ENCODE measurements at places on chromosomes 16 and 17.

GRCh38 chr17:47162013-47162622 is 27.0 kb downstream of the CDC27 start:
- no peak for DNase-seq

GRCh38 chr16:31701734-31702133 is 171.9 kb upstream of the ZNF267 start:
- no peak for DNase-seq

- DNase-seq = peak; percentile 18
These were observed 67.1 kb downstream of the CLEC18A start for GRCh38 chr16:70018254-70018653.

DNA sequence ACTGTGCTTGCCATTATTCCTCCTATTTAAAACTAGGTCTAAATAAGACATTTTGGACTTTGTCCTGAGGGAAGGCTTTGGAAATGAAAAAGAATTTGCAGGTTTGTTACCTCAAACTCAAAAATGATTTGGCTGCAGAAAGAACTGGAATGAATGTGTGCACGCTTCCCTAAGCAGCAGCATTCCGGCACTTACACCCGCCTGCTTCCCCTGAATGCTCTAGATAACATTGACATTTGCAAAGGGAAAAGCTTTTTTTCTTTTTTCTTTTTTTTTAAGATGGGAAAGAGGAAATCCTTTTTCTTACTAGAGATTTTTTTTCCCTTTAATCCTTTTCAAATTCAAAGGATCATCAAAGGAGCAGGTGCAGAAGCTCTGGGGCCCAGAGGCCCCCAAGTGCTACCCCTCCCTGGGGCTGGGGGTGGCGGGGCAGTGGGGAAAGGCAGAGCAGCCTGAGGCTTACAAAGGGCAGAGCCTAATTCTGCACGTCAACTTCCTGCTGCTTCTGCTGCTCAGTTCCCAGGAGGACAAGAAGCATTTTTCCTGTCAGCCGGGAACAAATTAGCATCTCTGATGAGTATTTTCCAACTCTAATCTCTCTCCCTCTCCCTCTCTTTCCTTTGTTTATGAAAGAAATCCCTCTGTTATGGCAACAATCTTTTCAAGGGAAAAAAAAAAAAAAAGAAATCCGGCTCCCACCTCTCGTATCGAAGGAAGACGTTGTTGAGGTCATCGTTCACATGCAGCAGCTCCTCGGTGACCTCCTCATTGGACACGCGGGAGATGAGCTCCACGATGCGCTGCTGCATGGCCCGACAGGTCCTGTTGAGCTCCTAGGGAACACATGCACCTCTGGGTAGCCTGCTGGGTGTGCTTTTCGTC is 32.1 kb upstream of the SREBF1 start:
- no peak for DNase-seq

DNA sequence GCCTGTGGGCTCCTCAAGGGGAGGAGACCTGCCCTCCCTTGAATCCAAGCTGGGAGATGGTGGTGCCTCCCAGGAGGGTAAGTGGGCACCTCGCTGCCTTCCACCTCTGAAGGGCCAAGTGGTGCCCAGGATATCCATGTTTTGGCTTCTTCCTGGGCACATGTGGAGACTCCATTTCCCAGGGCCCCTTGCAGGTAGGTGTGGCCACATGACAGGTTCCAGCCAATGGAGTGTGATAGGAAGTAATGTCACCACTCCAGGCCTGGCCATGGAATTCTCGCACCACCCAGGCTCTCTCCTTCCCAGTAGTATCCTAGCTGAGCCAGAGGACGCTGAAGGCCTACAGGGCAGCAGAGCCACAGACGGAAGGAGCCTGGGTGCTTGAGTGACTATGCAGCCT is 17.6 kb upstream of the PEMT start:
- DNase-seq = peak; percentile 31

- no peak for DNase-seq
These were observed 18.2 kb downstream of the LASP1NB start for GRCh38 chr17:38943607-38944006.

- DNase-seq = no peak
These were observed 126.4 kb downstream of the C16orf78 start for GRCh38 chr16:49499869-49500610.

GRCh38 chr17:67532326-67532871 is 155.3 kb downstream of the PITPNC1 start:
- no peak for DNase-seq

- peak; percentile 69 for DNase-seq
These were observed 12.0 kb upstream of the MEOX1 start for GRCh38 chr17:43673516-43674323.

DNA sequence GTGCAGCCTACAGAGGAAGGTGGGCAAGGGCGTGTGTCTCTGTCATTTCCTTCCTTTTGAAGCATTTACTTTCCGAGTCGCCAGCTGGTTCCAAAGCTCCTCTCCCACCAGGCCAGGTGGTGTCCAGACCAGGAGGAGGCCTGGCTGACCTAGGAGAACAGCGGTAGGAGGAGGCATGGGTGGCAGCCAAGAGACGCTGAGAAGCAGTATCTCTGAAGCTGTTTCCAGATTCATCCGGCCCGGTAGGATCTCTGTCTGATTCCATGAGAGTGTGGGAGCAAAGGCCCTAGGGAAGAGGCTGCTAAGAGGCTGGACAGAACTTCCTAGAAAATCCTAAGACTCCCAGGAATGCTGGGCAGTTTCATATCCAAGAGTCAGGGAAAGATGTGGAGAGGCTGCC is 20.3 kb downstream of the MEOX1 start:
- peak; percentile 50 for DNase-seq

GRCh38 chr16:79074541-79074940 is 526.0 kb downstream of the MAF start:
- DNase-seq = no peak

DNA sequence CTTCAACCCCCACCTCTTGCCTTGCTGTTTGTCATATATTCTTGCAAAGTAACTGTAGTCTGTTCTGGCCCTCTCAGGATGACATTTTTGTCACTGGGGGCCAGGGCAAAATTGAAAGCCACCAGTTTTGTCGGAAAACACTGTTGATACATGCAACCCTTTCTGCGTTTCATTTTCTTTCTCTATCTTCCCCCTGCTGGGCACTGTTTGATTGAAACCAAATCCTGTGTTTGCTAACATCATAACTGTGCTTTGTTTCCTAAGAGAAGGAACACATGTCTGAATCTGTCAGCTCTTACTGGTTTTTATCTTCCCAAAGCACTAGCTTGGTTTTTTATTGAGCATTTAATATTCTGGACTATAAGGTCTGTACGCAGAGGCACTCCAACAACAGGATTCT is 11.7 kb upstream of the CPPED1 start:
- DNase-seq = peak; percentile 29

DNA sequence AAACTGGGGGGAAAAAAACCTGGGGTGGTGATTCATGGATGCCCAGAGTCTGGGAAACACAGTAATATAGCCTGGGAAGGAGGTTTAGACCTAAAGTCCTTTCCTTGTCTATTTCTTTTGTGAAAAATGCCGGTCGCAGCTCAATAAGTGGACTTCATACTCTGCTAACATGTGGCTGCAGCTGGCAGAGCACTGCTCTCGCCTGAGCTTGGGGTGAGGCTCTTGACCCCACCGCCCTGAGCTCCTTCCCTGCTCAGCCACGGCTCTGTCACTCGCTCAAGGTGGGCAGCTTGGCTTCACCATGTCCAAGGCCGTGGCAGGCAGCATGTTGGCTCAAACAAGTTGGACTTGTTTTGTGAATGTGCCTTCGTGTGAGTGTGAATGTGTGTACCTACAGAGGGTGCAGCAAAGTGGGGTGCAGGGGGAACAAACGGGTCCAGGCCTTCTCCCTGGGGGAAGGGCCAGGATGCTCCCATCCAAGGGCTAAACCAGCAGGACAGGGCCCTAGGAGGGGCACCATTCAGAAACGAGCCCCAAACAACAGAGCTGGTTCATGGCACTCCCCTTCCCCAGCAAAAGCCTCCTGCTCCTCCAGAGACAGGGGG is 4.9 kb downstream of the FA2H start:
- DNase-seq = no peak

GRCh38 chr17:27907976-27908558 is 14.9 kb upstream of the LYRM9 start:
- no peak for DNase-seq

- DNase-seq = no peak
These were observed 209.9 kb downstream of the PRKCB start for GRCh38 chr16:24045641-24046040.

DNA sequence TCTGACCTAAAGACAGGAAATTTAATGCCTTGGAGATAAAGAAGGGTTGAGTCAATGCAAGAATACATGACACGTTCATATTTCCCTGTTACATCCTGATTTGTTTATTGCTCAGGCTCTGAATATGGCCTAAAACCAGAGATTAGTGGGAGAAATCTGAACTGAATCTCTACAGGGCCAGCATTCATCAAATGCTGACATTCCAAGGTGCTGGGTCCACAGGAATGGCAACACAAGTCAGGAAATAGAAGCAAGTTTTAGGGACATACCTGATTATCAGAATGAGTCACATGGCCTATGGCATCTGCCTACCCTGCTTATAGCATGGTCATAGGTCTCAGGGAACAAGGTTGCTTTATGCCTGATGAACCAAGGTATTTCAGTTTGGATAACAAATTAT is 117.4 kb upstream of the CES5A start:
- DNase-seq = no peak

- peak; percentile 52 for DNase-seq
These were observed 221.1 kb downstream of the FTO start for GRCh38 chr16:53925107-53925410.

- no peak for DNase-seq
These were observed 19.8 kb upstream of the MAP3K14 start for GRCh38 chr17:45336390-45337182.

DNA sequence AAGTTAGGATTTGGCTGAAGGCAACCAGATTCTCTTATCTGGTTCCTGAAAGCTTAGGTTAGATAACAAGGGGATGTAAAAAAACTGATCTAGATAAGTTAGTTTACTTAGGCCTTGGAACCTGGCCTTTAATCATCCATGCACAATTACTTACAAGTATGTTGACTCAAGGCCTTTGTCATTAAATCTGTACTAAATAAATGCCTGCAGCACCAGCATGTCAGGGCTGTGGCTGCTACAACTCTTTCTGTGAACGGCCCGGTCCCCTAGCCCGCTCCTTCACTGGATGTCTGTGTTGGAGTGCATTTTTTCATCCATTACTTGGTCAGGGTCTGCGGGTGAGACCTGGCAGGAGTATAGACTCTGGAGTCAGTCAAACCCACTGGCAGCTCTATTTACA is 48.4 kb upstream of the ALDH3A1 start:
- no peak for DNase-seq

DNA sequence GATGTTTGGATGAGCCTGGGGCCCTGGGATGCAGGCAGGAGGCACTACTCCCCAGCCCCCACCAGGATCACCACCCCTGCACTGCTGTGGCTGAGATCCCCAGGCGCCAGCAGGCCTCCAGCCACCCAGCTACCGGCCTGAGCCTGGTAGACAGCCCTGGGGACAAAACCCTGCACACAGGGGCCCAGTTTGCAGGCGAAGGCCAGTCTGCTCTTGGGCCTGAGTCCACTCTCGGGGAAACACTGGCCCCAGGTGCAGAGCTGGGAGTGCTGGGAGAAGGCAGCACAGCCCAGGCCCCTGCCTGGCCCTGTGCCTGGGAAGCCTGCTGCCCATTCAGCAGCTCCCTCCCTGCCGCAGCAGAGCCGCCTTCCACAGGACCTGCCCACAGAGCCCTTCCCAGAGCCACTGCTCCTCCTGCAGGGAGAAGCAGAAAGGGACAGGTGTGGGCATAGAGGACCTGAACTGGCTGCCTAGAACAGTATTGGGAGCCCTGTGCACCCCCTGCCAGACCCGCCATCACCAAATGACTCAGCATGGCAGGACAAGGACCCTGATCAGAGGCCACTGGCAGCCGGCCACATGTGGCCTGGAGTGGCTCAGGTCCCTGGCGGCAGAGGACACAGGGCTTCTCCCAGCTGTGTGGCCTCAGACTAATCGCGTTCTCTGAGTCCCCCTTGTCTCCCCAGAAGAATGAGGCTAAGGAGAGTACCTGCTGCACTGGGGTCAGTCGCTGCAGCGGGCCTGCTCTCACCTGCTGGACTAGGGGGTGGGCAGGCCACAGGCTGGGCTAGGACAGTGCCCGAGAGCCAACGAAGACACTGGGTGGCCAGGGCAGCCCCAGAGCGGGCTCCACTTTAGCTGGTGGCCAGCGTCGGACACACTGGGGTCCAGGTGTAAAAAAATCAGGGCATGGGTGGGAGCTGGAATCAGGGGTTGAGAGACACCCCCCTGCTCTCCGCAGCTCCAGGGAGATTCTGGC is 10.7 kb downstream of the MSRB1 start:
- peak; percentile 24 for DNase-seq

- no peak for DNase-seq
These were observed 174.0 kb upstream of the WSCD1 start for GRCh38 chr17:5896215-5896614.

- no peak for DNase-seq
These were observed 70.9 kb upstream of the N4BP1 start for GRCh38 chr16:48680881-48681280.

DNA sequence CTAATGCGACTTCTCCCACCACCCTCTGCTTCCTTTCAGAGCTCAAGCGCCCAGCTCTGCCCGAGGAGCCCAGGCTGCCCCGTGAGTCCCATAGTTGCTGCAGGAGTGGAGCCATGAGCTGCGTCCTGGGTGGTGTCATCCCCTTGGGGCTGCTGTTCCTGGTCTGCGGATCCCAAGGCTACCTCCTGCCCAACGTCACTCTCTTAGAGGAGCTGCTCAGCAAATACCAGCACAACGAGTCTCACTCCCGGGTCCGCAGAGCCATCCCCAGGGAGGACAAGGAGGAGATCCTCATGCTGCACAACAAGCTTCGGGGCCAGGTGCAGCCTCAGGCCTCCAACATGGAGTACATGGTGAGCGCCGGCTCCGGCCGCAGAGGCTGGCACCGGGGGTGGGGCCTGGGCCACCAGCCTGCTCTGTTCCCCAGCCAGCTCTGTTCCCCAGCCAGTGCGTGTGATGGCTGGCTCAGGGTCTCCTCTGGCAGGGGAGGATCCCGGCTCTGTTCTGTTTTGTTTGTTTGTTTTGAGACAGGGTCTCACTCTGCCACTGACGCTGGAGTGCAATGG is 18.7 kb downstream of the CRISPLD2 start:
- DNase-seq = peak; percentile 62

DNA sequence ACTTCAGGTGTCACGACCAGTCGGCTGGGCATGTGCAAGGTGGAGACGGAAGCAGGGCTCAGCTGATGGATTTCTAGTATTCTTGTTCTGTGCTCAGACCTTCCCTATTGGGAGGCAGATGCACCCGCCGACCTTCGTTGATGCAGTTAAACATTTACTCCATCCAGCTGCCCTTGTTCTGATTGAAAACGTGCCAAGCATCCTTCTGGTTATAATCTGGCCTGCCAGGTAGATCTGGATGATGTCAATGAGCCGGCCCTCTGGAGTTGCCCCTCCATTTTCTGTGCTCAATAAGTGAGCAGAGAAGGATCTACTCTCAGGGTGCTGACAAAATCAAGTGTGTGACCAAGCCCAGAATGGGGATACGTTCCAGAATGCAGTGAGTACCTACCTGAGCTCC is 38.3 kb downstream of the CCDC182 start:
- no peak for DNase-seq

GRCh38 chr17:13266606-13267005 is 248.8 kb upstream of the ELAC2 start:
- peak; percentile 77 for DNase-seq

- no peak for DNase-seq
These were observed 52.0 kb downstream of the SREBF1 start for GRCh38 chr17:17784657-17785267.

- DNase-seq = peak; percentile 64
These were observed 24.6 kb downstream of the GPT2 start for GRCh38 chr16:46908540-46909372.
